ENCODE measurements at places on chromosomes 6 and 20.

DNA sequence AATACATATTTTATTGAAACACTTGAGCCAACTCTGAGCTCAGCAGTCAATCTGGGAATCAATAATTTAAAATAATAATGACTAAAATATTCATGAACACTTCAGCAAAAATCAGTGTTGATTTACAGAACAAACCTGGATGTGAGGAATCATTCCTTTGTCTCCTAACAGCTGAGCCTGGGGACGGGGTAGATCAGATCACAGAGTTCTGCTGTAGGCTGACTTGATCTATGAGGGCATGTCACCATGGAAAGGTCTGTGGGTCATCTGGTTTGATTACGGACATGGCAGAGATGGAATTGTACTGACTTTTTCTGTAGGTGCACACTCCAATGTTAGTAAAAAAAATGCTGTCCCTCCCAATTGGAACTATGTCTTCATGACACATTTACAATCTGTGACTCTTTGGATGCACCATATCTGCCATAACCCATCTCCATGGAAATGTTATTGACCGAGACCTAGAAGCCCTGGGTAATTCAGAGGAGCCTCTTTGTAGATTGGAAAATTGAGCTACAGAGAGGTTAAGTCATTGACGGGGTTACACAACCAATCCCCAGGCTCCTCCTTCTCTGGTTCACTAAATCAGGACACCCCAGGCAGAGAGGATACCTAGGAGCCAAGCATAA lies 114.1 kb downstream of the DOK5 start:
- DNase-seq = no peak

DNA sequence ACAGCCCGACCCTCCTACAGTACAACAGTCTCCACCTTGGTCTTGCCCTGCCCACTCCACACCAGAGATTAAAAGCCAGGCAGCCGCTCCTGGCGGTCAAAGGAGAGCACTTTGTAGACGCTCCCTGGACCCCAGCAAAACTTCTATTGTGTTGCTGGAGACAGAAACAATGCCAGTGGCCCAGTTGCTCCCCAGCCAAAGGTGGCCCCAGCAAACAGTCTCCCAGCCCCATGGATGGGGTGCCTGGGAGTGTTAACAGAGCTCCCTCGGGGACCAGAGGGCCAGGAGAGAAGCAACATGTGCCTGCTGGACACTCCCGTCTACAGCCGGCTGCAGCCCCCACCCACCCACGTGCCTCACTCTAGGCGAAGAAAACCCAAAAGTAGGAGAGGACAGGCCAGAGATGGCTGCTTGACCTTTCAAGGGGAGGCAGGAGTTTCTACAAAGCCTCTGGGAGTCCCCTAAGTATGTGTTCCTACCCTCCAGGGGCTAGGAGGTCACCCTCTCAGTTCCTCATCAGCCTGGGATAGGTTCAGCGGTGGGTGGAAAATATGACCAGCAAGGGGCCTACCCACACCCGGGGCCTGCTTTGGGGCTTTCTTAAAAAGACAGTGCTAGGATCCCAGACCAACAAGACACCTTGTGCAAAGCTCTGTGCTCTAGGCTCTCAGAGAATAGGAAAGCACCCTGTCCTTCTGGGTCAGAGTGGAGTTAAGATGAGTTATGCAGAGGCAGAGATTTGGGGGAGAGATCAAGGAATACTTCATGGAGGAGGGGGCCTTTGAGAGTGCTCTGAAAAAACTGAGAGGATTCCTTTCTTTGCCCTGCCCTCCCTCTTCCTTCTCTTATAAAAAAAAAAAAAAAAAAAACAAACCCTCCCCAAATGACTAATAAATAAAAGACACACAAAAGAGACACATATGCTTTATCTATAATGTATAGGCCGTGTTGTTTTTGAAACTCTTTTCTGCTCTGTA lies 19.0 kb upstream of the PREX1 start:
- DNase-seq = no peak

- no peak for DNase-seq
Observed at GRCh38 chr6:13304580-13305260, 23.6 kb downstream of the TBC1D7 start.

- no peak for DNase-seq
Observed at GRCh38 chr6:53892707-53893106, 97.9 kb downstream of the LRRC1 start.

DNA sequence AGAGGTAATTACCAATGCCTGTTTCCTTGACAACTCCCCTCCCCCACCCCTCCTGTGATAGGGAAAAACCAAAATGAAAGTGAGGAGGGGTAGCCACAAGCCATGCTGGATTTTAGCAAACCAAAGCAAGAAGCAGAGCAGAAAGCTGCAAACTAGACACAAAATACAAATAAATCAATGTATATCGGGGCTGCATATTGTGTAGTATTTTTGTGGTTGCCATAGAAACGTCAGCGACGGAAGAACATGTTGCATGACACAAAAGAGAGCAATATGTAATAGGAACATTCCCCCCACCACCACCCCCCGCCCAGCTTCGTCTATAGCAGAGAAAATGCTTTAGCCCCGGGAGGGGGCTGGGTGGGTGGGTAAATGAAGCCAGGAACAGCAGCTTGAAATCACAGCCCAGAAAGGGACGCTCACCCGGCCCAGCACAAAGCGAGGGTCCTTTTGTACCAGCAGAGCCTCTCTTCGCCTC lies 548 bp downstream of the AGPAT4 start:
- no peak for DNase-seq

- DNase-seq = no peak
Observed at GRCh38 chr20:8432435-8433148, 300.5 kb downstream of the PLCB1 start.

- no peak for DNase-seq
Observed at GRCh38 chr6:4950076-4950475, 53.8 kb downstream of the RPP40 start.

DNA sequence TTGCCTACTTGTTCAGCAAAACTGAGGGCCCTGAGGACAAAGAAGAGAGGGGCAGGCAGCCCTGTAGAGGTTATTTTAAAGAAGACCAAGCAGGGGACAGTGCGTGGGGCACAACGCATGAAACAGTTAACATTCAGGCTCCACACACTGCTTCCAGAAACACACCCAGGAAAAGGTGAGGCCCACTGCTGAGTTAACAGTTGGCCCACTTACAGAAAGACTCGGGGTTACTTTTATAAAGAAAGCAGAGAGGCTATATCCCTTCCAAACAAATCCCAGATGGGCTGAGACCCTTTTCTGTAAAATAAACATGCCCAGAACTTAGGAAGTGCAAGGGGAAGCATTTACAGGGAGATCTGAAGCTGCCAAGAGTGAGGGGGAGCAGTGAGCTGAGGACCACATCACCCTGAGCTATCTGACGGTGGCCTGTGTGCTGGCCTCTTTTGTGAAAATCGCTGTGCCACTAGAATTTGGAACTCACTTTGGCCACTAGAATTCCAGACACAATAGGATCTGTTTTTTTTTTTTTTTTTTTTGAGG lies 49.8 kb upstream of the SSTR4 start:
- no peak for DNase-seq

DNA sequence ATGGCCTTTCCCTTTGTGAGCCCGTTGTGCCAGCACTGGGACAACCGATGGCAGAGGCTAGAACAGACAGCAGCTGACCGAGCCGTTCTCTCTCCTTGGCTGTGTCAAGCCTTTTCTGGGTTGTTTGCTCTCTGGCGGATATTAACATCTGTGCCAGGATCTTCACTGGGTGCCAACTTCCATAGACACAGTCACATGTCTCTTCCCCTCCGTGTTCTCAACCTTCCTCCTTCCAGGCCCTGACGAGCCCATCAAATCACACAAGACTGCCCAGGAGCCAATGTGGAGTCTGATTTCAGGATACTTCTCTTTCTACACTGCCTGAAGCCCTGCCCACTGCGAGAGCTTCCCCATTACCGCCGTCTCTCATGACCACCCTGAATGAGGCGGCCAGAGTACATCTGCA lies 111.0 kb upstream of the RALGAPA2 start:
- DNase-seq = no peak

DNA sequence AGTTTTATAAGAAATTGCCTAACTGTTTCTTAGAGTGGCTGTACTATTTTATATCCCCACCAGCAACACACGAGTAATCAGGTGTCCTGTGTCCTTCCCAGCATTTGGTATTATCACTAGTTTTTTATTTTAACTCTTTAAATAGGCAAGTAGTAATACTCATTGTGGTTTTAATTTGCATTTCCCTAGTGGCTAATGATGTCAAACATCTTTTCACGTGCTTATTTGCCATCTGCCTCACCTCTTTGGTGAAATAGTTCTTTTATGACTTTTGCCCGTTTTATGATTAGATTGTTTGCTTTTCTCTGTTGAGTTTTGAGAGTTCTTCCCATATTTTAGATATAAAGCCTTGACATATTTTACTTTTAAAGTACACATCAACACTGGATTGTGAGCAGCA lies 57.8 kb downstream of the GCLC start:
- DNase-seq = no peak

GRCh38 chr6:34570066-34570833 lies 14.1 kb upstream of the SPDEF start:
- no peak for DNase-seq

DNA sequence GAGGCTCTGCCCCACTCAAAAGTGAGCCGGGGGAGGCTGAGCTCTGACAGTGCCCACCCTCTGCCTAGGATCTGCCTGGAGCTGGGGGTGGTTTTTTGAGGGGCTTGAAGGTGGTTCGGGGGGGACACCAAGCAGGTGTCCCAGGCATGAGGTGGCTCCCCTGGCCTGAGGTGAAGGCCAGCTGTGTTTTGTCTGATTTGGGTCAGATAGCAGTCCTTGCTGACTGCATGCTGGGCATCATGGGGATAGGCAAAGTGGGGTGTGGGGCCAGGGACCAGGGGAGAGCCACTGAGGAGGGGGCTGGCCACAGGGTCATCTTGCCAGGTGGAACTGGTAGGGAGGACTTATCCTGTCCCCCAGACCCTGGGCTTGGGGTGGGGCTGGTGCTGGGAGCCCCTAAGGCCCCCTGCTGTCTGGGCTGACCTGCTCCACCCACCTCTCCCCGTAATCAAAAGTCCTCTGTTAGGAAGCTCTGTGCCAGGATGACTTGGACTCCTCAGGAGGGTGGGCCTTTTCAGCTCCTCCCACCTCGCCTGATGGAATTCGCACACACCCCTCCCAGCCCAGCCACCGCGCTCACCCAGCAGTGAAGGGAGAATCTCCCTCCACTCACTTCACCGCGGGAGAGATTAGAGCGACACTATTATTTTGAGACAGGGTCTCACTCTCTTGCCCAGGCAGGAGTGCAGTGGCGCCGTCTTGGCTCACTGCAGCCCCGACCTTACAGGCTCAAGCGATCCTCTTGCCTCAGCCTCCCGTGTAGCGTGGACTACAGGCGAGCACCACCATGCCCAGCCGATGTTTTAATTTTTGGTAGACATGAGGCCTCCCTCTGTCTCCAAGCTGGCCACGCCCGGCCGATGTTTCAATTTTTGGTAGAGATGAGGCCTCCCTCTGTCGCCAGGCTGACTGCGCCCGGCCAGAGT lies 1.5 kb upstream of the COL9A3 start:
- no peak for DNase-seq

GRCh38 chr6:53862662-53863462 lies 68.1 kb downstream of the LRRC1 start:
- no peak for DNase-seq

- no peak for DNase-seq
Observed at GRCh38 chr20:55375920-55376319, 629.4 kb downstream of the CBLN4 start.

DNA sequence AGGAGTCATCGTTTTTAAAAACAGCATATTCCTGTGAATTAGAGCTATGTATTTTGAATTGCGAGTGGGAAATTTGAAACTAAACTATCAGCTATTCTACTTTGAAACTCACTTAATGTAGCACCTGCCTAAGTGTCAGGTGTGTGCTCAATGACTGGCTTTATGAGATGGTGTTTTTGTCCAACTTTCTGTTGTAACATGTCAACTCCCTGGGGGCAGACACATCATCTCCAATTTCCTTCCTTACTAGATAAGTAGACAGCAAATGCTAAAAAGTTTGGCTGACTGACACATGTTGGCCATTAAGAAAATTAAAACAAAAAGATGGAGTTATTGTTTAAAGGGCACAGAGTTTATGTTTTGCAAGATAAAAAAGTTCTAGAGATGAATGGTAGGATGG lies 226.9 kb downstream of the TFAP2B start:
- no peak for DNase-seq

- no peak for DNase-seq
Observed at GRCh38 chr20:23341073-23341472, 9.5 kb upstream of the NXT1 start.

DNA sequence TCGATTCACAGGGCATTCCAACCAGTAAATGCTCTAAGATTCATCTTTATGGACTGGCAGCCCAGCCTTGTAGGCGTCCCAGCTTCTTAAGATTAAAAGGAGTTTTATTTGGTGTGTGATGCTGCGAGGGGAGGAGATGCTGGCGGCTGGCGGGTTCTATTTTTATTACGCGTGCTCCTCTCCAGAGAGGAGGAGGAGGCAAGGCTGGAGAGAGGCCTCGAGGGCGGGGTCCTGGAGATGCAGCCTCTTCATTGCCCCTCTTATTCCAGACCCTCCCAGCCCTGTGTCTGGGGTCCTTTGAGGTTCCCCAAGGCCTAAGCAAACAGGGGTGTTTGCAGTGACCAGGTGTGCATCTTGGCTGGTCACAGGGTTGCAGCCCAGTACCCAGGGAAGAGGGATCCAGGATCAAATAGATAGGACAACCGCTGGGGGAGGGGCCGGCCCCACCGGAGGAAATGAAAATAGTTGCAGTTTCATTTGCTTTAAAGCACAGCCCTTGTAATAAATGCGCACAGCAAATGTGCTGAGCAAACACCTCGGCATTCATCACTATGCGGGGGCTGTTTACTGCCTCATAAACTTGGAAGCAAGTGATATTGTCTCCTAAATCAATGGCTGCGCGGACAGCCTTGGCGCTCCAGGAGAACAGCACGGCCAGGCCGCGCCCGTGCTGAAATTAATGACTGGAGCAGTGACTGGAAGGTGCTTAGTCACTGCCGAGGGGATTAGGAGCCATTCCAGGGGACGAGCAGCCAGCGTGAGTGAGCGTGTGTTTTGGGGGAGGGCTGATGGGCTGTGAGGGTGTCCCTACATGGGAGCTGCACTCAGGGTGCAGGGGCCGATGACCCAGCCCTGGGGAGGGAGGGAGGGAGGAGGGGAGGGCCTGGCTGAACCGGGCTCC lies 83.0 kb downstream of the TMEM242 start:
- no peak for DNase-seq

DNA sequence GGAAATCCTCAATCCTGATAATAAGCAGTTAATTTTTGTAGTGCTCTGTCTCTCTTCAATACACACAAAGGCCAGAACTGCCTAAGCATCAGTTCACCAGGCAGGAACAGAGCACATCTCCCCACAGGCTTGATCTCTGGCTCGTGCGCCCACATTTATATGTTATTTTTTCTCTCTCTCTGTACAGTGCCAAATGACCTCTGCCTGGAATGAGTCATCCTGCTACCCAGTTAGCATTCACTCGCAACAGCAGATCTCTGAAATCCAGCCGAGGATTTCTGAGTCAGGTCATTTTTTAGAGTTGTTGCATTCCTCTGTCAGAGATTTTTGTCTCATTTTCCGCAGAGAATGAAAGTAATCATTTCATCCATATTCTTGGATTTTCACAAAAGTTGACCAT lies 107.1 kb downstream of the COL12A1 start:
- peak; percentile 13 for DNase-seq

GRCh38 chr6:52325695-52326471 lies 36.1 kb upstream of the PAQR8 start:
- no peak for DNase-seq

- DNase-seq = no peak
Observed at GRCh38 chr6:162952423-162952822, 224.6 kb downstream of the PACRG start.

GRCh38 chr6:34102696-34103095 lies 43.2 kb downstream of the GRM4 start:
- DNase-seq = no peak
